ENCODE measurements at places on chromosomes 11 and 22. TPM values are rescaled to one million over a fixed set of nuclear protein-coding genes. Genes with fewer than 3 reads are reported as not detected.

GRCh38 chr11:70625582-70626518 is 227.5 kb downstream of the CTTN start:
- H3K27ac ChIP-seq = no peak overlapping the region
- no peak overlapping the region for H3K4me3 ChIP-seq
- H3K4me1 ChIP-seq = peaks cover 14% of the 10 kb centered on the region
- H3K36me3 ChIP-seq = no peaks in the 10 kb centered on the region
- no peak for DNase-seq

DNA sequence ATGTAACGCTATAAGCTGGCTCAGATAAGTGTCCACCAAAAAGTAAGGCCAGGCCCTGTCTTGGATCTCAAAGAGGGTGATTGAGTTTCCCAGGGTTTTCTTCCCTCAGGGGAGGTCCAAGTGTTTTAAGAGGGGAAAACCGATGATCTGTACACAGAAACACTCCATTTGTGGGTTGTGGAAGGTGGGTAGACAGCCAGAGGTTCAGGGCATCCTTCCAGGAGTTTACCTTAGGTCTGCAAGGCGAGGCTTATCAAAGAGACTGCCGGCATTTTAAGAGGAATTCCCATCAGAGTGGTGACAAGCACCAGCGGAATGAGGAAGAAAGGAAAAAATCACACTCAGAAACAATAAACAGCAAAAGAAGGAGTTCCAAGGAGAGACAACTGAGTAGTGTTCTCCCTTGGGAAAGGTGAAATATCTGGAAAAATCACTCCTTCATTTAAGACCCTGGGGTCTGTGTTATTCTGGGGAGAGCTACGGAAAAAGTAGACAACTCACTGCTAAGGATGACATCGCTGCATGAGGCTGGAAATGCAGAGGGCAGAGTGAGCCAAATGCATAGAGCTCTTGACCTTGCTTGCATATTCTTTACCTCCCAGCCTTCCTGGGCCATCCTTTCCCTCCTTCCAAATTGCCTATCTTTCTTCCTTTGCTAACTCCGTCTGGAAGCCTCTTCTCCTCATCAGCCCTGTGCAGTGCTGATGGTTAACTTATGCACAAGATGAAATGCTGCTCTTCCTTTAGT is 22.1 kb upstream of the MMP7 start:
- H3K27ac ChIP-seq = peak overlapping the region; percentile 7
- peaks cover 20% of the 10 kb centered on the region for H3K4me1 ChIP-seq
- no peaks in the 10 kb centered on the region for H3K36me3 ChIP-seq
- H3K4me3 ChIP-seq = no peak overlapping the region
- H3K27me3 ChIP-seq = no peaks in the 10 kb centered on the region
- DNase-seq = no peak

- DNase-seq = no peak
- H3K36me3 ChIP-seq = no peaks in the 10 kb centered on the region
- no peak overlapping the region for H3K27ac ChIP-seq
Observed at GRCh38 chr11:14266622-14267021, 92.4 kb downstream of the RRAS2 start.

Gene JHY
- 0.92 TPM for total RNA-seq

DNA sequence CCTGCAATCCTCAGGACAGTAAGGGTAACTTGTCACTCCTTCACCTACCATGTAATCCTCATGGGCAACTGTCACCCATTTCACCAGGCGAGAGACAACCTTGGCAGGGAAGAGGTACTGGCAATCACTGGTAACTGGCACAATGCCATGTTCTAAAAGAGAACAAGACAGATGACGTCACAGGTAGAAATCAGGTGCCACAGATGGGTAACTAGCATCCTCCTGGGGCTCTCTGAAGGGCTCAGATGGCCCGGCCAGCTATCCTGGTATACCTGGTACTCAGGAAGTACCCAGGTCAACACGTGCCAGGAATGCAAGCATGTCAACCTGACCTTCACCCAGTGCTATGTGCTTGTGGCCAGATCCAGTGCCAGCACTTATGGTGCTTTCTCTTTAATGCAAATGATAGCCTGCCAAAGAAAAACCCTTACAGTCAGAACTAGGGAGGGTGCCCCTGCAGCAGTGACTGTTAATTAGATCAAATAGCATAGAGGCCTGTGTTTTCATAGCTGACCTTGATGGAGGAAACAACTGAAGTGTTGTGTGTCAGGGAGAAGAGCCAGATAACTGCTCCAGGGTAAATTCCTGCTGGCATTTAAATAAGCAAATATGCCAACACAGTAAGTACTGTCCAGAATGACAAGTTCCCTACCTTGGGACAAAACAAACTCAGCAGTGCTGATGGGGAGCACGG is 36.2 kb downstream of the THOC5 start:
- peaks cover 53% of the 10 kb centered on the region for H3K36me3 ChIP-seq
- no peak overlapping the region for H3K4me3 ChIP-seq
- no peak overlapping the region for H3K27ac ChIP-seq

Gene ACAD8
- total RNA-seq = 25.1 TPM

DNA sequence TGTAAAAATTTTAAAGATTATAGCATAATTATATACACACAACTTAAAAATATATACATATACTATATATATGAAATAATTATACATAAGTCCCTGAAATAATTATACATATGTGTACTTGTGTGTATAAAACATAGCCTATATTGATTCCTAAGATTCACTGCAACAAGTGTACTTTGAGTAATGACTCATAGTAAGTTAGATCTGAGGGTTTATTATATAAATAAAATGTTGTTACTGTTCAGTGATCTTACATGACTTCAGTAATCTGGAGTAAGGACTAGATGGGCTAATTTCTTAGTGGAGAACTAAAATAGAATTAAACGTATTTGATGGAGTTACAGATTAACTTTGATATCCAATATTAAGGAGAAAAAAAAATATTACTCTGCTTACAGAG is 350.5 kb downstream of the CNTN5 start:
- no peak overlapping the region for H3K27ac ChIP-seq
- no peak for DNase-seq
- no peaks in the 10 kb centered on the region for H3K4me1 ChIP-seq
- no peak overlapping the region for H3K4me3 ChIP-seq
- H3K27me3 ChIP-seq = no peaks in the 10 kb centered on the region

Gene TNNI2
- total RNA-seq = 23.8 TPM

DNA sequence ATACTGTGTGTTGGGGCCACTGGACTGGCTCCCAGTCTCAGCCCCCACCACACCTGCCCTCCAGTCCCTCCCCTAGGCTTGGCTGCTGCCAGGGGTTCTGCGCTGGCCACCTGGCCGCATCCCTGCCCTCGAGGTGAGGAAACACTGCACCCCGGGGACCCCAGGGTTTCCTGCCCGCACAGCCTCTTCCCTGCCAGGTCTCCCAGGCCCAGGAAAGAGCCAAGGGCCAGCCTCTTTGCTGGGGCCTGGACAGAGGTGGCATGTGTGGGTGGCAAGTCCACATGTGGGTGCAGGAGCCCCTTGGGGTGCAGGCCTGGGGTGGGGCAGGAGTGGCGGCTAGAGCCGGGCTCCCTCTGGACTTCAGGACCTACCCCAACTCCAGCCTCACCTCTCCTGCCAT is 2.5 kb downstream of the EPS8L2 start:
- H3K27me3 ChIP-seq = no peaks in the 10 kb centered on the region
- peaks cover 8% of the 10 kb centered on the region for H3K36me3 ChIP-seq
- H3K27ac ChIP-seq = peak overlapping the region; percentile 96
- DNase-seq = no peak
- H3K4me3 ChIP-seq = peak overlapping the region; percentile 63
- H3K4me1 ChIP-seq = peaks cover 49% of the 10 kb centered on the region

DNA sequence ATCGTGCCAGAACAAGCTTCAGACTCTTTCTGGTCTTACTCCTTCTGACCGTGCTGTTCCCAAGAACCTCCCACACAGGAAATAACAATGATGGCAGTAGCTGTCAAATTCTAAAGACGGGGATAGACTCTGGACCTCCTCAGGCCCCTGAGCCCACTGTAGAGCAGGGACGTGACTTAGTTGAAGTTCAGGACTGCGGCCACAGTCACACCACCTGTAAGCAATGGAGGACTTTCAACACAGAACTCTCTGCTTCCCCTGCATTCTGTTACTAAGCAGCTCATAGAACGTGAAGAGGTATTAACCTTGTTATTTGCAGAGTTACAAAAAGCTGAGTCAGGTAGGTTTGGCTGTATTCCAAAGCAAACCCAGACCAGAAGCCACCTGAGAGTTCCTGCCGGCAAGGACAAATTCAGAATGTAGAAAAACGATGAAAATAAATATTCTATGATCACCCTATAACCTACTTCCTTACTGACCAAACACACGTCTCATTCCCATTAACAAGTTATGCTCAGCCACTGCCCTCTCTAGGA is 12.7 kb downstream of the TMEM45B start:
- H3K4me3 ChIP-seq = no peak overlapping the region
- H3K27me3 ChIP-seq = no peaks in the 10 kb centered on the region
- H3K27ac ChIP-seq = peak overlapping the region; percentile 65
- no peak for DNase-seq
- no peaks in the 10 kb centered on the region for H3K36me3 ChIP-seq

Gene MYO18B
- 0.22 TPM for total RNA-seq

GRCh38 chr11:17753153-17753552 is 18.6 kb downstream of the KCNC1 start:
- no peak overlapping the region for H3K4me3 ChIP-seq
- H3K27me3 ChIP-seq = peaks cover 15% of the 10 kb centered on the region
- no peak for DNase-seq
- no peak overlapping the region for H3K27ac ChIP-seq
- H3K36me3 ChIP-seq = no peaks in the 10 kb centered on the region

Data from esophagus squamous epithelium (tissue), 5 donors.